ENCODE measurements at places on chromosomes 2 and 18.

DNA sequence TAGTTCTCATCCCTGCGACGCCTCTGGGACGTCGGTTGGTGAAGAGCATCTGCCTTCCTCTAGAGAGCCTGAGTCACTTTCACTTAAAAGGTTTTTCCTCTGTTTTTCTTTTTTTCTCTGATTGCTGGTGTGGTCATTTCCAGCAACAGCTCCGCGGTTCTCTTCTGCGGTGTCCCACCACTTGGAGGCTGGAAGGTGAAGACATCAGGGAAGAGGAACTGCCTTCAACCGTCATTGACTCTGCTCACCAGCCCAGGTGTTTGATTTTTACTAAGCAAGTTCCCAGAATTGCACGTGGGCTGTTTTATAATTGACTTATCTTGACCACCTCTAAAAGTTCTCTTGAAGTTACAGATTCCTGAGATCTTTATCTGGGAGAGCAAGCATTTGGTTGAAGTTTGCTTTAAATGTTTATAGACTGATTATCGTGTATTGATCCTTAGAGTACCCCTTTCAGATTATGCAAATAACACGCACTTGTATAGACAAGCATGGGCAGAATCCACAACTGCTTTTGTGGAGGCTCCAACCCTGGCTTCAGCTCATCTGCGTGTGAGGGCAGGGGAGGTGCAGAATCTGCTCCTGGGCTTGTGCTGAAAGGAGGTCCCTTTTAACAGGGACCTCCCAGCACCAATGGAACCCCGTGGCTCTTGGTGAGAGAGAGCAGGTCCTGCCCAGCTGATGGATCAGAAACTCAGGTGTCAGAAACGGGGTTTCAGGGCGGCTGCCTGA lies 3.5 kb downstream of the CTDP1 start:
- no peak for DNase-seq

- no peak for DNase-seq
Measured at GRCh38 chr2:24928036-24928435, 8.0 kb upstream of the ADCY3 start.

DNA sequence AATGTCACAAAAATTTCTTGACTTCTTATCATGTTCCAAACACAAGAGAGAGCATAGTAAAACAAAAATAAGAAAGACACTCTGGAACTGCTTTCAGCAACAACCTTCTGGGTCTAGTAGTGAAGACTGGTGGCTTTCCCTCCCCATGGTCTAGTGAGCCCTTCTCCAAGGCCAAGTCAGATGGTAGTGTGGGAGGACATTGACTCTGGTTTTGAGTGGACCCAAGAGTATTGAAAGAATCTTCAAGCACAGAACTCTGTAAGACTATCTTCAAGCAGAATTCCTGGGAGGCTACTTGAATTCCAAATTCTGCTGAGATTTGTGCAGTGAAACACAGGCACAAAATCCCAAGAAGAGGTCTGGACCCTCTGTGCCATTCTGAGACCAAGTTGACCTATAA lies 21.1 kb downstream of the ANTXR1 start:
- no peak for DNase-seq

DNA sequence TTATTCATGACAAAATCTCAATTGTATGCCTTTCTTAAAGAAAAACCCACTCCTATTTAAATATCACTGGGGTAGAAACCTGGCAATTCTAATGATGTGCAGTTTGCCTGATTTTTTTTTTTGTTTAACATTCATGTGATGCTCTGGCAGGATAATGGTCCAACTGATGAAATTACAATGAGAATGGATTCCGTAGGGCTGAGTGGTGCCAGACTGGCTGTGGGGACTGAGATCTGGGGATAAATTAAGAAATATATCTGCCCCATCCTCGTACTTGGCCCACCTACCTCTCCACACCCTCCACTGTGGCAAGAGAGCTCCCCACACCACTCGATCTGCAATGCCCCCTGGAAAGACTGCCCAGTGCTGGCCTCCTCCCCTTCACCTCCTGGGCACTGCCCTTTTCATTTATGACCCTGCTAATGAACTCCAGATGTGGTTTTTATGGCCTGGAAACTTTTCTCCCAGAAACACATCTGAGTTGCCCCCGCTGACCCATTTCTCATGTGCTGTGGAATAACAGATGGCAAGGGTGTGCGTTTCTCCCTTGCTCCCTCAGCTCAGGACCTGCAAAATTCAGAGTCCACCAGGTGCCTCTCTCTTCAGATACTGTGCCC lies 33.0 kb upstream of the RPL37A start:
- no peak for DNase-seq

- DNase-seq = no peak
Measured at GRCh38 chr2:71952572-71953188, 195.0 kb downstream of the CYP26B1 start.

DNA sequence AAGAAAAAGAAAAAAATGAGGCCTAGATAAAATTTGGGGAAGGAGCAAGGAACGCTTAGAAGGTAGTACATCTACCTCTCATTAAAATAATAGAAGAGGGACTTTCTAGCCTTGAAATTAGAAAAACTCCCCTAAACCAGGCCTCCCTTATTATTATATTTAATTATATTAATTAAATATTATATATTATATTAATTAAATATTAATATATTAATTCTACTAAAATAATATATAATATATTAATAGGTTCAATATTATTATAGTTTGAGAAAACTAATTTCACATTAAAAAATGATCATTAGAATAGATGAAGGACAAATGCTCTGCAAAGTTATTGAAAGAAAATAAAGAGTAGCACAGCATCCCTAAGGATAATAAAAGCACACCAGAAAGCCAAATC lies 449.4 kb downstream of the NBAS start:
- DNase-seq = no peak

DNA sequence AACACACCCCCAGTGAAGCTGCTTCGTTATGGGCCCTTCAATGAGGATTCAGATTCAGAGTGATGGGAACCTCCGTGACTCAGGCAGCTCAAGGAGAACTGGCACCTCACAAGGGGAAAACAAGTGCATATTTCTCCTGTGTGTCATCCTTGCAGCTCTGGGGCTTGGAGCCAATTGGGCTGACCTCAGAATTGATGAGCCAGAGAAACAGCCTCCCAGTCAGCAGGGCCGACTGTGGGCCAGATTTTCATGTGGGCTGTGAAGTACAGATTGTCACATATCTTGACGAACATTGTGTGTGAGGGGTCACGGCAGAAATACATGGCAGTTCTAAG lies 189.6 kb upstream of the SP5 start:
- DNase-seq = no peak

GRCh38 chr2:105674401-105674800 lies 70.3 kb upstream of the NCK2 start:
- no peak for DNase-seq

GRCh38 chr2:16669388-16669787 lies 3.8 kb upstream of the CYRIA start:
- DNase-seq = no peak

GRCh38 chr2:204037286-204037685 lies 100.7 kb downstream of the ICOS start:
- DNase-seq = no peak

- no peak for DNase-seq
Measured at GRCh38 chr2:174012347-174013314, 47.5 kb upstream of the SP3 start.

GRCh38 chr2:152782171-152782570 lies 63.8 kb downstream of the ARL6IP6 start:
- DNase-seq = no peak

GRCh38 chr2:85131116-85131515 lies 2.1 kb upstream of the TCF7L1 start:
- DNase-seq = peak; percentile 45

GRCh38 chr2:715854-716560 lies 38.8 kb upstream of the TMEM18 start:
- DNase-seq = no peak

GRCh38 chr2:34729845-34730244 lies 1130.7 kb upstream of the FAM98A start:
- no peak for DNase-seq

GRCh38 chr2:236618370-236618769 lies 48.7 kb downstream of the ACKR3 start:
- DNase-seq = no peak

DNA sequence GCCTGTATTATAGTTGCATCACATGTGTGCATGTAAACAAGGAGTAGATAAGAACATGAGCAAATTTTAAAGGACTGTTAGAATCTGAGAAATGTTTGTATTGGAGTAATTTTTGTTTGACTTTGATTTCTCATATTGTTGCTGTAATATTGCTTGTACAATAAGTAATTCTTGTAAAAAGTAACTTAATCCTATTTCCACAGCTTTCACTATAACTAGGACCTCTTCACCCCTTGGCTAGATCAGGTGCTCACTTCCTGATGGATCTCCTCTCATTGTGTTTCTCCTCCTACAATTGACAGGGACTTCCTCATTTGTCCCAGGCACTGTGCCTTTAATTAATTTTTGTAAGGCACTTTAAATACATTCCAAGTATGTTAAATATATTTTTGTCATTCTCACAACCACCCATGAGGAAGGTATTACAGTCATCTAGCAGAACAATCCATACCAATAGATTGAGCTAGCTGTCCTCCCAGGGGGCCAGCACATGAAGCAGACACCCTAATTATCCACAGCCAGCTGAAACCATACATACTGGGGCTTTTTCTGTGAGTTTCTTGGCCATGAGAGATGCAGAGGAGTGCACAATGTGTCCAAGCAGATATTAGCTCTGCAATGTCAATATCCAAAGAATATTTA lies 359.5 kb upstream of the ACVR2A start:
- DNase-seq = no peak

DNA sequence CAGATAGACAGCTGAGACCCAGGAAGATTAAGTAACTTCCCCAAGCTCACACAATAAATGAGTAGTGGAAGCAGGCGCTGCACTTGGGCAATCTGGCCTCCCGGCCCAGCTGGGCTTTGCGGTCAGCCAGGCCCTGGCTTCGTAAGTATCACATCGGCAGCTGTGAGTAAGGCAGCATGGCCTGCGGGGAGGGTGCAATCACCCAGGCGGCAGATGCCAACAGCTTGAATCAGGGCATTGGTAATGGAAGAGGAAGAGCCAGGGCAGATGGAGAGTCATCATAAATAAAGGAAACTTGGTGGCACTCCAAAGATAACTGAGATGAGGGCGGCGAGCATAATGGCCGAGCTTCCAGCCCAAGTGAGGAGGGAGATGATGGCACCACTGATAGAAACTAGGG lies 217.9 kb upstream of the PID1 start:
- DNase-seq = no peak

DNA sequence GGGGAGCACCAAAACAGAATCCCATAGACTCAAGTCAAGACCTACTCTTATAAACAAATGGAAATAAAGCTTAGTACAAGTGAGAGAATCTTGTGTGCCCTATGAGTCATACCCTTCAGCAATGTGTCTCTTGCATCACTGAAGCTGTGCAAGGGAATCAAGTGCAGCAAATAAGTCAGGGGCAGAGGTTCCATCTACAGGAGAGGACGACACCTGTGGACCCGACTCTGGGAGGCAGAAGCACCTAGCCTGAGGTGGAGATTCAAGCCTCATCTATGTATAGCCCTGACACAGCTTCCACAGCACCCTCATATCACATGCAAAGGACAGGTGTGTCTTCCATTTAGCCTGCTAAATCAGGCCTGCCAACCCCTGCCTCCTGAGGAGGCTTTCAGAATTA lies 298.2 kb downstream of the CNTNAP5 start:
- DNase-seq = no peak

GRCh38 chr18:58207520-58208152 lies 163.6 kb downstream of the NEDD4L start:
- DNase-seq = no peak

DNA sequence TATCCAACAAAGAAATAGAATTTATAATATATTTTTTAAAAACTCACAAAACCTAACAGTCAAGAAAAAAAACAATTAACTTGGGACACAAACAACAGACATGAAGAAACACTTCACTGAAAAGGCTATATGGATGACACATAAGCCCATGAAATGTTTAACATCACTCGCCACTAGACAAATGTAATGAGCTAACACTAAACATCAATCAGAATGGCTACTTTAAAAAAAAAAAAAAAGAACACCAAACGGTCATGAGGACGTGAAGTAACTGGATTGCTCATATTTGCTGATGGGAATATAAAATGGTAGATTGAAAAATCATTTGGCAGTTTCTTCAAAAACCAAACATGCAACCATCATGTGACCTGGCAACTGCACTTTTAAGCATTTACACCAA lies 97.3 kb upstream of the RGPD4 start:
- DNase-seq = no peak

GRCh38 chr2:120250640-120251039 lies 2.0 kb upstream of the RALB start:
- DNase-seq = no peak

DNA sequence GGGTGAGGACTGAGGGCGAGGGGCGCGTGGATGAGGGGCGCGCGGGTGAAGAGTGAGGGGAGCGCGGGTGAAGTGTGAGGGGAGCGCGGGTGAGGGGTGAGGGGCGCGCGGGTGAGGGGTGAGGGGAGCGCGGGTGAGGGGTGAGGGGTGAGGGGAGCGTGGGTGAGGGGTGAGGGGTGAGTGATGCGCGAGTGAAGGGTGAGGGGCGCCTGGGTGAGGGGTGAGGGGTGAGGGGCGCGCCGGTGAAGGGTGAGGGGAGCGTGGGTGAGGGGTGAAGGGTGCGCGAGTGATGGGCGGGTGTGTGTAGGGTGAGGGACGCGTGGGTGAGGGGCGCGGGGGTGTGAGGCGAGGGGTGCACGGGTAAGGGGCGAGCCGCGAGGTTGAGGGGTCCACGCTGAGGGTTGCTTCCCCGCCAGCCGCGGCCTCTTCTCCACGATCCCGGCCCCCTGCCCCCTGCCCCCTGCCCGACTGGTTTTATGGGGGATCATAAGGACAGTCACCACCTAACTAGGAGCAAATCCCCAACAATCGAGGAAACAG lies 1.1 kb upstream of the SLC66A2 start:
- no peak for DNase-seq

- no peak for DNase-seq
Measured at GRCh38 chr2:101432411-101433181, 42.3 kb downstream of the RFX8 start.

- no peak for DNase-seq
Measured at GRCh38 chr2:206105038-206105437, 19.1 kb upstream of the INO80D start.

GRCh38 chr2:218827701-218828476 lies 3.7 kb downstream of the PRKAG3 start:
- DNase-seq = no peak

DNA sequence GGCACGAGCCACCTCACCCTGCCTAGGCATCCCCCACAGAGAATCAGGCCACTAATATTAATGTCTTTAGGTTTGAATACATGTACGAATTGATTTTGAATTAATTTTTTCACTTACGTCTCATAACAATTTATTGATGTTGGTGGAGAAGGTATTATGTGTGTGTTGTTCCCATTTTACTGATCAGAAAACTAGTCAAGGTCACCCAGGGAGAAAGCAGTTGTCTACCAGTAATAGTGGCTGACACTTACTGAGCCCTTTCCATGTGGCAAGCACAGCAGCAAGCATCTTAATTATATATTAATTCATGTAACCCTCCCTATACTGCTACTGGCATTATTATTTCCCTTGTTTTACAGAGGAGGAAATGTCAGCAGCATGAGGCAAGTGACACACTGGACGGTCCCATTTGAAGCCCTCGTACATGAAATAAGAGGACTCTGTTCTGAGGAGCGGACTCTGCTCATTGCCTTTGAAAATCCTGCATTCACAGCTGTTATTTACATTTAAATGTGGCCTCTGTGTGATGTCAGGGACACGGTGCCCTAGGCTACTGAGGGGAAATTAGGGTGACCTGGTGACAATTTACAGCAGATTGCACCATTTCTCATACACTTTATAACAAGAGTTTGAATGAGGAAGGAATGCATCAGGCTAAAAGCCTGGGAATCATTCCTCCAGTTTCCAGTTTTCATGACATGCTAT lies 30.9 kb upstream of the KCNE4 start:
- DNase-seq = no peak

GRCh38 chr2:67616749-67617148 lies 219.6 kb downstream of the ETAA1 start:
- no peak for DNase-seq
